ENCODE measurements at places on chromosomes 12 and 14. TPM values are rescaled to one million over a fixed set of nuclear protein-coding genes. Genes with fewer than 3 reads are reported as not detected.
A peak's percentile ranks its signal among the peaks of the same experiment; 100 is the strongest.

FOXG1 gene
- not detected for total RNA-seq

TAMALIN gene
- total RNA-seq = not detected

PRB2 gene
- not detected for total RNA-seq

LRP1-AS gene
- not detected for total RNA-seq

WSCD2 gene
- total RNA-seq = not detected

ALKBH2 gene
- total RNA-seq = 30.6 TPM

SRRM4 gene
- not detected for total RNA-seq

EIF2S1 gene
- total RNA-seq = 171 TPM

LUM gene
- not detected for total RNA-seq

INSM2 gene
- 0.22 TPM for total RNA-seq

GRCh38 chr12:100698518-100698917 is 96.1 kb upstream of the ANO4 start:
- H3K4me1 ChIP-seq = peaks cover 8% of the 10 kb centered on the region
- no peaks in the 10 kb centered on the region for H3K36me3 ChIP-seq
- no peaks in the 10 kb centered on the region for H3K27me3 ChIP-seq
- no peak for DNase-seq
- H3K4me3 ChIP-seq = no peak overlapping the region

- no peaks in the 10 kb centered on the region for H3K36me3 ChIP-seq
- H3K27me3 ChIP-seq = no peaks in the 10 kb centered on the region
- H3K4me3 ChIP-seq = no peak overlapping the region
- no peak for DNase-seq
- H3K27ac ChIP-seq = no peak overlapping the region
- H3K4me1 ChIP-seq = peaks cover 6% of the 10 kb centered on the region
These were observed 9.2 kb upstream of the MYF6 start for GRCh38 chr12:80698256-80698655.

GRCh38 chr12:57610554-57611107 is 604 bp upstream of the ARHGEF25 start:
- H3K4me1 ChIP-seq = peaks cover 31% of the 10 kb centered on the region
- no peaks in the 10 kb centered on the region for H3K36me3 ChIP-seq
- H3K27ac ChIP-seq = no peak overlapping the region
- no peaks in the 10 kb centered on the region for H3K27me3 ChIP-seq
- DNase-seq = no peak

GRCh38 chr12:50618864-50619609 is 114.3 kb downstream of the DIP2B start:
- H3K27ac ChIP-seq = no peak overlapping the region
- no peak for DNase-seq
- no peaks in the 10 kb centered on the region for H3K27me3 ChIP-seq
- H3K4me3 ChIP-seq = no peak overlapping the region
- H3K36me3 ChIP-seq = no peaks in the 10 kb centered on the region

GRCh38 chr12:31245822-31246469 is 80.0 kb downstream of the SINHCAF start:
- no peaks in the 10 kb centered on the region for H3K4me1 ChIP-seq
- H3K27ac ChIP-seq = no peak overlapping the region
- no peak for DNase-seq
- no peak overlapping the region for H3K4me3 ChIP-seq

DNA sequence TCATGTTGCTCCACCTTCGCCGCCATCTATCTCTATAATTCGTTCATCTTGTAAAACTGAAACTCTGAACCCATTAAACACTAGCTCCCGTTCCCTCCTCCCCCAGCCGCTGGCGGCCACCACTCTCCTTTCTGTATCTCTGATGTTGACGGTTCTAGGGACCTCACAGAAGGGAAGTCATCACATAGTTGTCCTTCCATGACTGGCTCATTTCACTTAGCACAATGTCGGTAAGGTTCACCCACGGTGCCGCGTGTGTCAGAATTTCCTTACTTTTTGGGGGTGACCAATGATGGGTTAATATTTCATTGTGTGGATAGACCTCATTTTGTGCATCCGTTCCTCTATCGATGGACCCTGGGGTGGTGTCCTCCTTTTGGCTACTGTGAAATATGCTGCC is 2.0 kb upstream of the CACNA2D4 start:
- H3K4me1 ChIP-seq = peaks cover 46% of the 10 kb centered on the region
- no peak overlapping the region for H3K27ac ChIP-seq
- H3K4me3 ChIP-seq = no peak overlapping the region
- H3K36me3 ChIP-seq = no peaks in the 10 kb centered on the region
- DNase-seq = no peak
- H3K27me3 ChIP-seq = no peaks in the 10 kb centered on the region

GRCh38 chr14:97414718-97415098 is 617.5 kb downstream of the VRK1 start:
- H3K36me3 ChIP-seq = no peaks in the 10 kb centered on the region
- no peaks in the 10 kb centered on the region for H3K27me3 ChIP-seq
- no peak for DNase-seq
- no peaks in the 10 kb centered on the region for H3K4me1 ChIP-seq

DNA sequence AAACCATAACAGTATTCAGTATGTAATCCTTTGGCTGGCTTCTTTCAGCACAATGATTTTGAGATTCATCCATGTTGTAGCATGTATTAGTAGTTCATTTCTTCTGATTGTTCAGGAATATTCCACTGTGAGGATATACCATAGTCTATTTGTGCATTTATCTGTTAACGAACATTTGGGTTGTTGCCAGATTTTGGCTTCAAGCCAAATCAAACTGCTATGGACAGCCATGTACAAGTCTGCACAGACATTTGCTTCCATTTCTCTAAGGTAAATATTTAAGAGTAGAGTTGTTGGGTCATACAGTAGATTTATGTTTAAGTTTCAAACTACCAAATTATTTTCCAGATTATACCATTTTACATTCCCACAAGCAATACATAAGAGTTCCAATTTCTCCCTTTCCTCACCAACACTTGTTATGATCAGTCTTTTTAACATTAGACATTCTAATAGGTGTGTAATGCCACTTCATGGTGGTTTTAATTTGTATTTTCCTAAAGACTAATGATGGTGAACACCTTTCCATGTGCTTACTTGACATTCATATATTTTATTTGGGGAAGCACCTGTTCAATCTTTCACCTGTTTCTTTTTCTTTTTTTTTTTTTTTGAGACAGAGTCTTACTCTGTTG is 56.6 kb downstream of the ZFYVE21 start:
- H3K36me3 ChIP-seq = no peaks in the 10 kb centered on the region
- H3K27ac ChIP-seq = no peak overlapping the region
- no peak for DNase-seq
- H3K27me3 ChIP-seq = no peaks in the 10 kb centered on the region
- no peaks in the 10 kb centered on the region for H3K4me1 ChIP-seq

DNA sequence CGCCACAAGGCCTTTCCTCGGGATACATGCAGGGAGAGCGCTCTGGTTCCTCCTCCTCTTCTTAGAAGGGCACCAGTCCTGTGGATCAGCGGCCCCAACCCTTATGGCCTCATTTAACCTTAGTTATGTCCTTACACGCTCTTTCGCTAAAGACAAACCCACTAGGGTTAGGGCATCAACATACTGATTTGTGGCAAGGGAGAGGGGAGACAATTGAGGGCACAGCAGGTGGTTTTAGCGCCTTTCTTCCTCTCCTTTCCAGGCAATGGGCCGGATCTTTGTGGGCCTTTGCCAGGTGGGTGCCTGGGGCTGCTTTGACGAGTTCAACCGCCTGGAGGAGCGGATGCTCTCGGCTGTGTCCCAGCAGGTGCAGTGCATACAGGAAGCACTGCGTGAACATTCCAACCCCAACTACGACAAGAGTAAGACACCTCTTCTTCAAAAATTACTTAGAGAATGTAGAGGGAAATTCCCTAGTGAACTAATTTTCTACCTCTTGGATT is 43.6 kb downstream of the DYNC1H1 start:
- H3K27me3 ChIP-seq = no peaks in the 10 kb centered on the region
- no peaks in the 10 kb centered on the region for H3K4me1 ChIP-seq
- no peak overlapping the region for H3K27ac ChIP-seq
- no peak for DNase-seq

GRCh38 chr12:65667932-65668331 is 156.4 kb upstream of the HMGA2 start:
- H3K4me1 ChIP-seq = no peaks in the 10 kb centered on the region
- no peak overlapping the region for H3K27ac ChIP-seq
- H3K27me3 ChIP-seq = no peaks in the 10 kb centered on the region
- H3K36me3 ChIP-seq = no peaks in the 10 kb centered on the region

DNA sequence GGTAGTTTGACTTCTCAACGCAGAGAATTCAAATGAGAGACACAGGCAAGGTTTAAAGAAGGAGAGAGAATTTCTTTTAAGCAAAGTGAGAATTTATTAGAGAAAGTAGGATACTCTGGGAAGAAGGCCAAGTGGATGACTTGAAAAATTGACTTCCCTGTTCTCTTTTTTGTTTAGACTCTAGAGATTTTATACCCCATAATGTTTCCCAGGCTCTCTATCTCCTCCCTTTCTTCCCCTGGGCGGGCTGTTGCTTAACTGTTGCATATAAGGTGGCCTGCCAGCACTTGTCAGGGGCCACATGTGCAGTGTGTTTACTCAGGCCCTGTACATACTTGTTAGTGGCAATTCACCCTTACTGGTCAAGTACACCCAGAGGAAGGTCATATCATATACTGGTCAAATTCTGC is 403.7 kb downstream of the SLC6A15 start:
- H3K4me1 ChIP-seq = no peaks in the 10 kb centered on the region
- H3K36me3 ChIP-seq = no peaks in the 10 kb centered on the region
- no peaks in the 10 kb centered on the region for H3K27me3 ChIP-seq

DNA sequence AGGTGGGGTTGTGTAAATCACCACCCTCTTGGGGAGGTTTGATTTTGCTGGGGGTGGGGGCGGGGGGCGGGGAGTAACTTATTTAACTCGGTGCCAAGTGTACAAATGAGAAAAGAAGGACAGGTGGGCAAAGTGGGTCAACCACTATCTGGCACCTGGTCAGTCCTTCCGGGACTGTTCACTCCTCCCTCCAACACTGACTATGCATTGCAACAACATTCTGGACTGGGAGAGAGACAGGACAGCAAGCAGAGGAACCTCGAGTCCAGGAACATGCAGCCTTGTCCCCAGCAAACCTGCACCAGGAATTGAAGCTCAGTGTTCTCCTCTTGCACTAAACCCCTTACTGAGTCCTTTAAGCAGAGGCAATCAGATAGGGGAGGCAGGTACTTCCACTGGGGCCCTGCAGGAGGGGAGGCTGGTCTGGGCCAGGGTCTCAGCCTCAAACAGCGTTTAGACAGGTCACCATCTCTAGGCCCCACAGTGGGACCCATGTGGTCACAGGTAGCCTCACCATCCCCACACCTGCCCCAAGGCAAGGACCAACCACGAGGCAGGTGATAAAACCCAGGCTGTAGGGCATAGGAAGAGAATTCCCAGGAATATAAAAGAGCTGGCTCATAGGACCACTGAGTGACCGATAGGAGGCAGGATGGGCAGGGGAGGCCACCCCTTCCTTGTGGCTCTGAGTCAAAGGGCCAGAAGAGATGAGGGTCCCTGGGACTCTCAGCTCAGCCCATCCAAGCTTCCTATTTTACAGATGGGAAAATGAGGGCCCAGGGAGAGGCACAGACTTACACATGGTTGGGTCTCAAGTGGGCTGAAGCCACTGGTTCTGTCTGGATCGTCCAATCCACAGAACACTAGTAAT is 9.8 kb downstream of the CCDC85C start:
- no peaks in the 10 kb centered on the region for H3K27me3 ChIP-seq
- H3K27ac ChIP-seq = no peak overlapping the region
- no peaks in the 10 kb centered on the region for H3K4me1 ChIP-seq
- H3K4me3 ChIP-seq = no peak overlapping the region

DNA sequence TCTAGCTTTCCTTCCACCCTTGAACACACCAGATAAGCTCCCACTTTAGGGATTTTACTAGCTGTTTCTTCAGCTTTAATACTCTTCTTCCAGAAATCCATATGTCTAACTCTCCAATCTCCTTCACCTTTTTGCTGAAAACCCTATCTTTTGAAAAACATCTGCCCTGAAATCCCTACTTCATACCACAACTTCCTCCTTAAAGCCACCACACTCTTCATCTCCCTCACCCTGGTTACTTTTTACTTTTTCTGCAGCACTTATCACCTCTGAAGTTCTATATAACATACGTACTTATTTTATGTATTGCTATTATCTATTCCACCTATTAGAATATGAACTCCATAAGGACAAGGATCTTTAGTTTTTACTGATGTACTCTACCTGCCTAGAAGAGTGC is 28.6 kb upstream of the PTPRQ start:
- no peak for DNase-seq
- H3K36me3 ChIP-seq = no peaks in the 10 kb centered on the region
- H3K4me1 ChIP-seq = no peaks in the 10 kb centered on the region
- no peak overlapping the region for H3K27ac ChIP-seq
- H3K27me3 ChIP-seq = no peaks in the 10 kb centered on the region

- no peaks in the 10 kb centered on the region for H3K36me3 ChIP-seq
- H3K27me3 ChIP-seq = no peaks in the 10 kb centered on the region
- H3K27ac ChIP-seq = no peak overlapping the region
- DNase-seq = no peak
These were observed 389.8 kb downstream of the ETNK1 start for GRCh38 chr12:23014749-23015148.

- DNase-seq = no peak
- H3K4me3 ChIP-seq = no peak overlapping the region
- H3K36me3 ChIP-seq = no peaks in the 10 kb centered on the region
These were observed 1.2 kb upstream of the INHBC start for GRCh38 chr12:57433370-57433769.

DNA sequence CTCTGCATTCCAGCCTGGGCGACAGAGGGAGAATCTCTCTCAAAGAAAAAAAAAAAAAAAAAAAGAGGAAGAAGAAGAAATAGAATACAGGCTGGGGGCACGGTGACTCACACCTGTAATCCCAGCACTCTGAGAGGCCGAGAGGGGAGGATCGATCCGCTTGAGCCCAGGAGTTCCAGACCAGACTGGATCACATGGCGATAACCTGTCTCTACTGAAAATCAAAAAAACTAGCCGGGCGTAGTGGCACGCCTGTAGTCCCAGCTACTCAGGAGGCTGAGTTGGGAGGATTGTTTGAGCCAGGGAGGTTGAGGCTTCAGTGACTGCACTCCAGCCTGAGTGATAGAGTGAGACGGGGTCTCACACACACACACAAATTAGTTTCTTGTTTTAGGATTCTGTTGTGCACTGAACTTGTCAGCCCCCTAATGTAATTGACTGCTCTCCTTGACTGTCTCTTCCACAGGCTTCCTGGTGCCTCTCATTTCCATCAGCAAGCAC is 963 bp upstream of the TINF2 start:
- H3K4me1 ChIP-seq = peaks cover 37% of the 10 kb centered on the region
- H3K36me3 ChIP-seq = peaks cover 26% of the 10 kb centered on the region
- no peaks in the 10 kb centered on the region for H3K27me3 ChIP-seq
- H3K4me3 ChIP-seq = peak overlapping the region; percentile 79
- H3K27ac ChIP-seq = peak overlapping the region; percentile 89
